ENCODE measurements at places on chromosomes 2 and 18. TPM values are rescaled to one million over a fixed set of nuclear protein-coding genes. Genes with fewer than 3 reads are reported as not detected.

GRCh38 chr2:71697106-71698004, 244.0 kb downstream of the DYSF start:
- no peaks in the 10 kb centered on the region for H3K4me1 ChIP-seq
- H3K27me3 ChIP-seq, result peaks cover 45% of the 10 kb centered on the region
- no peaks in the 10 kb centered on the region for H3K36me3 ChIP-seq
- no peak for DNase-seq

Gene ABCG8
- not detected for total RNA-seq

Gene SPC25
- total RNA-seq, result 3.5 TPM

GRCh38 chr2:10709290-10709939, 12.0 kb upstream of the ATP6V1C2 start:
- H3K36me3 ChIP-seq, result no peaks in the 10 kb centered on the region
- H3K27me3 ChIP-seq, result peaks cover 52% of the 10 kb centered on the region
- no peak overlapping the region for H3K4me3 ChIP-seq
- H3K27ac ChIP-seq, result no peak overlapping the region

- H3K36me3 ChIP-seq, result no peaks in the 10 kb centered on the region
- peaks cover 74% of the 10 kb centered on the region for H3K27me3 ChIP-seq
- H3K27ac ChIP-seq, result no peak overlapping the region
Observed at GRCh38 chr2:26646986-26647672, 6.0 kb upstream of the CIB4 start.

Data from MCF 10A (cell line).